MCF 10A (cell line): ENCODE measurements at places on chromosomes 7 and 10. TPM values are rescaled to one million over a fixed set of nuclear protein-coding genes. Genes with fewer than 3 reads are reported as not detected.

- no peak for DNase-seq
These were observed 120.1 kb downstream of the DYNC2I1 start for GRCh38 chr7:158976468-158976848.

GRCh38 chr10:22742678-22743077 is 28.3 kb upstream of the PIP4K2A start:
- DNase-seq: no peak

DNA sequence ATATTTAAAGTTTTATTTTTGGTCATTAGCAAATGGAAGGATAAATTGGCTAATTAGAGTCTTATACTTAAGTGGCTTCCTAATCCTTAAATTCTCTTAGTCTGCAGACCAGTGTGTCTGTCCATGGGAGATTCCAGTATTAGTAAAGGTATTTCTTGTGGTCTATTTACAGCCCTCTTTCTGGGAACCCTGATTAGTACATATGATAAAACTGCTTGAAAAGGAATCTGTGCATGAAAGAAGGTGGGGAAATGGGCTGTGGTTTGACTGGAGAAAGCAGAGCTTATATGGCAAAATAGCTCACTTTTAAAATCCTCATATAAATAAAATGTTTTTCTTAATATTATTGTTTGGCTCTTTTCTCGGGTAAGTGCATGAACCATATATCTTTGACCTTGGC is 124.5 kb upstream of the RHOBTB1 start:
- no peak for DNase-seq

DNA sequence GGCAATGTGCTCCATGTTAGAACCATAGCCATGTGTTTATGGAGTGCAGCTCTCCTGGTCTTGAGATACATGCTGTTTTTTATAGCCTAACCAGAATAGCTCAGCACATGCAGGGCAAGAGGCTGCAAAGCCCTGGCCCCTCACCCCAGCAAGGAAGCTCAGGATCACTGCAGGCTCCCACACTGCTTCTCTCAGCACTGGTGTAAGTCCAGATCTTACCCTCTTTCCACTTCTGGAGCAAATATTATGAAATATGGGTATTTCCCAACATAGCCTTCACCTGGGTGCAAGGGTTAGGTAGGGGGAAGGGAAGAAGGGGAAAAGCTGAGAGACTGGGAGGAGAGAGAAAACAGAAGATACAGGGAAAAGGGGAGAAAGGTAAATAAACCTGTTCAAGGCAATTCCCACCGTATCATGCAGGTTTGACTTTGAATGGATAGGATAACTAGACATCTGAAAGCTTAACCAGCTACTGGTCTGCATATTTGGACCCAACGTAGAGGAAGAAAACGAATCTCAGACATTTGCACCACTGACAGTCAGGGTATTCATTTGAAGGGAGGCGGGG is 19.7 kb downstream of the SKIDA1 start:
- peak; percentile 19 for DNase-seq

Gene VPS37D
- total RNA-seq: 0.44 and 1.3 TPM in 2 replicates

Gene CYP3A7
- total RNA-seq: not detected in 2 replicates

GRCh38 chr7:140415361-140415760 is 11.5 kb downstream of the RAB19 start:
- DNase-seq: no peak

DNA sequence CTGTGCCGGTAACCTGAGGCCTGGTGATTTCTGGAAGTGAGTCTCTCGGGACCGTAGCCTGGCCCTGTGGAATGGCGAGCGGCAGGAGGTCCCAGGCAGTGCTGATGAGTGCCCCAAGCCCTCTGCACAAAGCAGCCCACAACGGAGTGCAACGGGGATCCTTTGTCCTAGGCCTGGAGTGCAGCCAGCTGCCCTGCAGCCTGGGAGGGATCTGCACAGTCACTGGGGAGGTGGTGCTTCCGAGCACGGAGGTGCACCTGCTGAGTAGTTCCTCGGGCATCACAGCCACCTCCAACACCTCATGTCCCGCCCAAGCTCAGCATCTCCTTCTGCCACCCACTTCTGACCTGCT is 162.8 kb upstream of the ZMIZ1 start:
- no peak for DNase-seq

Gene LRIT1
- total RNA-seq: not detected in 2 replicates

DNA sequence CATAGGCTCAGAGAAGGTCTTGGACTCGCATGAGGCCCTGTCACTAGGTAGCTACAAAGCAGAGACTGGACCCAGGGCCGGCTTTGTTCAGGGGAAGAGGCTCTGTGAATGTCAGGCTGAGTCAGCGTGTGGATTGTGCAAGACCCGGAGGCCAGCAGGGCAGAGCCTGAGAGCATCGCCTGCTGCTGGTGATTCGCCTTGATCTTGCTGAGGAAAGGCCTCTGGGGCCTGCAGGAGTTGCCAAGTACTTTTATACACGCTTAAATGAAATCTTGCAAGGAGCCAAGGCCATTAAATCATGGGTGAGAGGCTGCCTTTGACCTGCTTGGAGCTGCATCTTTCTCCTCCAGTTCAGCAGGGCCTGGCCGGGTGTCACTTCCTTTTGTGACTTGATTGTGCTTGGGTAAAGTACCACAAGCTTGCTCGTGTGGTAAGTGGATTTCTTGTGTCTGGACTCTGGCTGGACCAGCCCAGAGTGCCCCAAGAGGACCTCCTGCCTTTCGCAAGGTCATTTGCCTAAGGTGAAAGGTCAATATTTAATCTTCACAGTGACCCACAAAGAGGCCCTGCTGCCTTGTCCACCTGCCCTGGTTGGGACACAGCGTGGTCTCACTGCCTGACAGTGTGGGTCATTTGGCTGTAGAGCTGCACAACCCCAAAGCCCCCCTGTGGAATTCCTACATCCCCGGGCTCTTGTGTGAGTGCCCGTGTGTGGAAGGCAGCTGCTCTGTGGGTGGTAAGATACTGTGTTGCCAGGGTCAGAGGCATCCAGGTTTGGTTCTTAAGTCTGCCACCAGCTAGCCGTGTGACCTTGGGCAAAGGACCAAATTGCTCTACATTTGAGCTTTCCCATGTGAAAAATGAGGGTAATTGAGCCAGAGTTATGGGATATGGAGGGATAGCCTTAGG is 38.6 kb upstream of the SH2D4B start:
- DNase-seq: peak; percentile 99

DNA sequence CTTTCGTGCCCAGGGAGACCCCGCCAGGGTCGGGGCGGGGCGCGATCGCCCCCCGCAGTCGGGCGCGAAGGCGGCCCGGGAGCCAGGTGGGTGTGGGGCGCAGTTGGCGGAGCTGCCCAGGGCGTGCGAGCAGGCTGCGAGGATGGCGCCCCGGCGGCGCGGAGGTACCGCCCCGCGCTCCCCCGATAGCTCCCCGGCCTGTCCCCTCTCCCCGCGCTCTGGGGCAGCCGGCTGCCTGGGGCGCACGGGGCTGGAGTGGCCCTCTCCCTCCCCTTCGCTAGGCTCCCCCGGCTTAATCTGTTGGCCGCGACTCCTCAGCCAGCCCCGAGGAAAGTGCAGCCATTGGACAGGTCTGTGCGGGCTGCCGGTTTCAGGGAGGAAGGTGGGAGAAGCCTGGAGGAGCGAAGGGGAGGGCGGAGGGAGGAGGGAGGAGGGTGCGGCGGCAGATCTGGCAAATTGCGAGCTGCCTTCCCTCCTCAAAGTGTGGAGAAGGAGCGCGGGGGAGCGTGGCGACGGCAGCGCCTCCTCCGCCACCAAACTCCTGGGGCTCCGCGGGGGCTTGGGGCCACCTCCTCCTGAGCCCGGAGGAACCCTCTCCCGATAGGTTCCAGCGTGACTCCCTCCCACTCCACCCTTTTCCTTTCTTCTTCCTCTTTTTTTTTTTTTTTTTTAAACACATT is 361 bp upstream of the PLXDC2 start:
- peak; percentile 81 for DNase-seq

GRCh38 chr10:89035461-89035860 is 44.9 kb downstream of the FAS start:
- no peak for DNase-seq

GRCh38 chr7:124722292-124722691 is 43.3 kb downstream of the GPR37 start:
- DNase-seq: peak; percentile 23

GRCh38 chr10:70164163-70164562 is 6.2 kb downstream of the SAR1A start:
- DNase-seq: no peak
